Posterior vena cava (tissue), 2 donors: ENCODE measurements at places on chromosomes 11 and 22. TPM values are rescaled to one million over a fixed set of nuclear protein-coding genes. Genes with fewer than 3 reads are reported as not detected.

The PRPF19 gene
- total RNA-seq = 50.9 TPM

The MS4A1 gene
- total RNA-seq = 1.8 TPM

The LPXN gene
- 7.9 TPM for total RNA-seq

The MAPK8IP2 gene
- total RNA-seq = 0.56 TPM

The C11orf16 gene
- total RNA-seq = not detected

The C1QTNF4 gene
- total RNA-seq = 2.0 TPM

The MED15 gene
- total RNA-seq = 80.5 TPM

The UBQLNL gene
- total RNA-seq = 0.38 TPM

The SLC16A8 gene
- total RNA-seq = 0.57 TPM

The OR56B4 gene
- not detected for total RNA-seq

The SCGB1A1 gene
- total RNA-seq = not detected

The OR2AT4 gene
- not detected for total RNA-seq

- no peak for DNase-seq
Observed at GRCh38 chr11:113781682-113782081, 2.1 kb downstream of the CLDN25 start.

DNA sequence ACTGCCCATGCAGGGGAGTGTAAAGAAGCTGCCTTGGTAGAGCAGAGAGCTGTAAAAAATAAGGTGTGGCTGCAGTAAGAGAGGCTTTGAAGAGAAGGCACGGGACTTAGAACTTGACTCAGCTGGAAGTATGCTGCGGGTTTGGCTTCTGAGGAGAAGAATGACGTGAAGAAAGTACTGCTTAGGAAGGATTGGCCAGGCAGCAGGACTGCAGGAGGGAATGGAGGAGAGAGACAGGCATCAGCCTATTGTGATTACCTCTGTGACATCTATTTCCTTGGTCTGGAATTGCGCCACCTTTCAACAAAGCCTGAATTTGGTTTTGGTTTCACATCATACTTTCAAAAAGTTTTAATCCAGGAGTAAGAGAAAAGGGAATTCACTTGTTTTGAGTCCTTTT lies 22.5 kb downstream of the PRRG4 start:
- DNase-seq = no peak

DNA sequence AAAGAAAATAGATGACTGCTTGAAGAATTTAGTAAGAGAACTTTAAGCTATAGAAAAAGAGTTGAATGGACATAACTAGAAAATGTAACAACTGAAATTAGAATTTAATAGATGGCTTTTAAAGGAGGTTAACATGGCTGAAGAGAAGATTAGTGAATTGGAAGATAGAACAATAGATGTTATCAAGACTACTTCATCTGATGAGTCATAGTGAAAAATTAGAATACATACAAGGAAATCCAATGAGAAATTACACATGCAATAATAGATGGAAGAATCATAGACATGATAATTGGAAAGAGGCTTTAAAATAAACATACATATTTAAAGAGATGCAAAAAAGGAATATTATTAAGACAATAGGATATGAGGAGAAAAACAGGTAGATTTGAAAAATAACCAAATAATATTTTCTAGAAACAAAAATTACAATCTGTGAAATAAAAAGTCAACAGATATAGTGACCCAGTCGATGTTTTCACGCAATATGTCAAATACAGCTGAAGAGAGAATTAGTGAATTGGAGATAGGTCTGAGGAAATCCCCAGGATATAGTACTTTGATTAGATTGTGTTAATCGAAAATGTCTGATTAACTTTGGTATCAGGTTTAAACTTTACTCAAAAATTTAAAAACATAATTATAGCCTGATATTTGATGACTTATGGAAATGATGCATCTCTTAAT lies 28.2 kb downstream of the CAT start:
- DNase-seq = no peak

DNA sequence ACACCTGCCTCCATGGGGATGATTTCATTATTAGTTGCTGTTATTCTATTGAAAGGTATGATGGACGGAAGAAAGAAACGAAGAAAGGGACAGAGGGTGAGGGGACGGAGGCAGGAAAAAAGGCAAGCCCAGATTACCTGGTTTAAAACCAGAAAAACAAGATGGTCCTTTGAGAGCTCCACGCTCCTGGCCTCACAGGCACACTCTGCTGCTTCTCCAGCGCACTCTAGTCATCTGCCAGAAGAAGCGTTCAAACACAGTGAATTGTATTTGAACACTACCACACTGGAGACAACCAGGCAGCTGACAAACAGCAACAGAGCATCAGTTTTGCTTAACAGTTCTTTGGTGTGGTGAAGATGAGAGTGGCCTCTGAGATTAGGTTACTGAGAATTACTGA lies 216.9 kb downstream of the CADM1 start:
- no peak for DNase-seq

DNA sequence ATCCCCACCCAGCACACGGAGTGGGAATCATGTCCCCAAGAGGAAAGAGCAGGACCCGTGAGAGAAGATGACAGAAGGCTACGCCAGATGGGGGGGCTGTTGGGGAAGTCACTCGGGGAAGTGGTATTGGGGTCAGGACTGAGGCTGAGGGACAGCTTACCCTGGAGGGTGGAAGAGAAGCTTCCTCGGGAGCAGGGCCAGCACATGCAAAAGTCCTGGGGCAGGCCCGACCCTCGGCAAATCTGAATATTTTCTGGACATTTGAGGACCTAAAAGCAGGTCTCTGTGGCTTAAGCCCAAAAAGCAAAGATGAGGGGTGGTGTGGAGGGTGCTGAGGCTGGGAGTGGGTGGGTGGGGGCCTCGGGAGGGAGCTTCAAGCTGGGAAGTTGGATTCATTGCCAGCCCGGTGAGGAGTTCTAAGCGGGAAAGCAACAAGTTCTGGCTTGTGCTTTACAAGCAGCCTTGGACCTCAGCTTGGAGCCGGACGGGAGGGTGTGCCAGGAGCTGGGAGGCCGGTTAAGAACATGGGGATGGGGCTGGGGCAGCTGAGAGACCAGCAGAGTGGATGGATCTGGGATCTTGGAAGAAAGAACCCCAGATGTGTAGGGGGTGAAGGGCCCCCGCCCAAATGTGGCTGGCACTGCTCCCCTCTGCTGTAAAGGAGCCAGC lies 34.9 kb downstream of the GRAMD4 start:
- DNase-seq = no peak

DNA sequence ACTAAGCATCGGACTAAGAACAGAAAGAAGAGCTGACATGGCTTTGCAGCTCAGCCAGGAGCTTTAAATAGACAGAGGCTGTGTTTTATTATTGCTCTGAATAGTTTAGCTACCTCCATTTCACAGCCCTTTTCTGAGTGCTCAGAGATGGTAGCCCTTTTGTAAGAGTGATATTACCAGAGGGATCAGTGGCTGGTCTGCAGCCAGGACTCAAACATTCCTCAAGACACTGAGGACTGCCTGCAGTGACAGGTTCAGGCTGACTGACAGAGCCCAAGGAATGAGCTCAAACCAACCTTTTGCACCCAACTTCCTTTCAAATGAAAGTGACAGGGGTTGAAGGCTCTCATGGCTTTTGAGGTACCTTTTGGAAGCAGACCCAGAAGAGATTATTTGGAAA lies 189.0 kb downstream of the DDX10 start:
- no peak for DNase-seq

DNA sequence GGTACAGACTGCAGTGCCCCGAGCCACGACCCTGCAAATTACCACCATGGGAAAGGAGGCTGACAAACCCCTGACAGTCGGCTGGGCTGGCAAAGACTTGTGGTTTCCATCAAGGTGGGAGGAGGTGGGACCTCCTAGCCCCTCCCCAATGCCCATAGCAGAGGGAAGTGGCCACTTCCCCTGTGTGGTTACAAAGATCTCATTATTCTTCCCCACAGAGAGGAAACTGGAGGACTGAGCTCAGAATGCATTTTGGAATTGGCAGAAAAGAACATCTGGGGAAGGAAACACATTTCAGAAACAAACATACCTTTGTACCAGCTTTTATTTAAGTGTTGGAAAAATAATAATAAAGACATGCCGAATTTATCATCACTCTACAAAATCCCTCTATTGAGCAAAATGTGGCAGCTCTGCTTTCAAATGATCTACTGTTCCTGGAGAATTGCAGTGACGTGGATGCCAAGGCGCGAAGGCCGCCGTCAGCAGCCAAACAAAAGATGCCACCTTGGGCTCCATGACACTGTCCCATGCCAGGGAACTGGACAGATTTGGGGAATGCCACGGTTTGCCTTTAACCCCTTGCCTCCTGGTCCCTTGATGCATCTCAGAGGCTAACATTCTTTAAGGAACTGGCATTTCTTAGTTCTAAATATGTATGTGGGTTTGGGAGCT lies 169.6 kb downstream of the CRYBB2 start:
- DNase-seq = no peak

GRCh38 chr22:49967706-49968208 lies 7.2 kb downstream of the PIM3 start:
- DNase-seq = peak; percentile 85

DNA sequence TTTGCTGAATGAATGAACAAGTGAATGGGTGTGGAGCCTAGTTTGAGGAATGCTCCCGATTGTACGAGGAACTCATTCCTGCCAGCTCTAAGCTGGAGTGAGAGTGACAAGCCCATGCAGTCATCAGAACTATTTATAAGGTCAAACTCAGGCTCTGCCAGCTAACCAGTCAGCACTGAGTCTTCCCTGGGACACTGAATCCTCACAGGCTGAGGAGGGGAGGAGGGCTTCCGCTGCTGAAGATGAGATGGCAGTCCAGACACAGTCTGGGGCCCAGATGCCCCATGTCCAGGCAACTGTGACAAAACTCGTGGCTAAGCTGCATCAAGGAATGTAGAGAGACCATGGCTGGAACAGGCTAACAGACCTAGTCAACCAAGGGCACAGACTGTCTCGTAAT lies 4.0 kb downstream of the LRP4 start:
- DNase-seq = no peak

DNA sequence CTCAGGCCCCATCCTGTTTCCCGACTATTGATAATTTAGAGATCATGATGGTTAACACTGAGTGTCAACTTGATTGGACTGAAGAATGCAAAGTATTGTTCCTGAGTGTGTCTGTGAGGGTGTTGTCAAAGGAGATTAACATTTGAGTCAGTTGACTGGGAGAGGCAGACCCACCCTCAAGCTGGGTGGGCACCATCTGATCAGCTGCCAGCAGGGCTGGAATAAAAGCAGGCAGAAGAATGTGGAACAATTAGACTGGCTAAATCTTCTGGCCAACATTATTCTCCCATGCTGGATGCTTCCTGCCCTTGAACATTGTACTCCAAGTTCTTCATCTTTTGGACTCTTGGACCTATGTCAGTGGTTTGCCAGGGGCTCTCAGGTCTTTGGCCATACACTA lies 1170.0 kb upstream of the CNTN5 start:
- no peak for DNase-seq

DNA sequence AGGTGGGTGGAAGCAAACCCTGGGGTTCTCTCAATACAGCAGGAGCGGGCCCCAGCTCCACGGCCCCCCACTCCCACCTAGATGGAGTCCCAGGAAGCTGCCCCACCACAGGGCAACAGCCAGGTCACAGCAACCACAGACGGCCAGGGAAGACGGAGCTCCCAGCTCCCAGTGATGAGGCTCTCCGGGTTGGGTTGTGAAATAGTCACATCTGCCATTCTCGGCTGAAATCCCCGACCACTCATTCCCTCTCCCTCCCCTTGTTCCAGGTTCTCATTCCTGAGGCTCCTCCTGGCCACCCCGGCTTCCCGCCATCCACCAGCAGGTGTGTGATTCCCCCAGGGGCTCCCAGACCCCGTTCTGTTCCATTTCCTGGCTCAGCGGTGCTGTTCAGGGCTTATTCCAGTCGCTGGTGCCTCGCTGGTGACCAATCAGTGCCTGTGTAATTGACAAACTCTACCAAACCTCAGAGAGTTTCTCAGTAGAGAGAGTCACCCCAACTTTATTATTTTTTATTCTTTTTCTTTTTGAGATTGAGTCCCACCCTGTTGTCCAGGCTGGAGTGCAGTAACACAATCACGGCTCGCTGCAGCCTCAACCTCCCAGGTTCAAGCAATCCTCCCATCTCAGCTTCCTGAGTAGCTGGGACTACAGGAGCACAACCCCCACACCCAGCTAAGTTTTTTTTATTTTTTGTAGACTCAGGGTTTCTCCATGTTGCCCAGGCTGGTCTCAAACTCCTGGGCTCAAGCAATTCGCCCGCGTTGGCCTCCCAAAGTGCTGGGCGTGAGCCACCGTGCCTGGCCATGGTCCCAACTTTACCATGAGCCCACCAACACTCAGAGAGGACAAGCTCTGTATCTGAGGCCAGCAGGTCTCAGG lies 63.2 kb downstream of the SHANK2 start:
- DNase-seq = peak; percentile 44

GRCh38 chr22:47631571-47632102 lies 869.2 kb downstream of the TBC1D22A start:
- no peak for DNase-seq

DNA sequence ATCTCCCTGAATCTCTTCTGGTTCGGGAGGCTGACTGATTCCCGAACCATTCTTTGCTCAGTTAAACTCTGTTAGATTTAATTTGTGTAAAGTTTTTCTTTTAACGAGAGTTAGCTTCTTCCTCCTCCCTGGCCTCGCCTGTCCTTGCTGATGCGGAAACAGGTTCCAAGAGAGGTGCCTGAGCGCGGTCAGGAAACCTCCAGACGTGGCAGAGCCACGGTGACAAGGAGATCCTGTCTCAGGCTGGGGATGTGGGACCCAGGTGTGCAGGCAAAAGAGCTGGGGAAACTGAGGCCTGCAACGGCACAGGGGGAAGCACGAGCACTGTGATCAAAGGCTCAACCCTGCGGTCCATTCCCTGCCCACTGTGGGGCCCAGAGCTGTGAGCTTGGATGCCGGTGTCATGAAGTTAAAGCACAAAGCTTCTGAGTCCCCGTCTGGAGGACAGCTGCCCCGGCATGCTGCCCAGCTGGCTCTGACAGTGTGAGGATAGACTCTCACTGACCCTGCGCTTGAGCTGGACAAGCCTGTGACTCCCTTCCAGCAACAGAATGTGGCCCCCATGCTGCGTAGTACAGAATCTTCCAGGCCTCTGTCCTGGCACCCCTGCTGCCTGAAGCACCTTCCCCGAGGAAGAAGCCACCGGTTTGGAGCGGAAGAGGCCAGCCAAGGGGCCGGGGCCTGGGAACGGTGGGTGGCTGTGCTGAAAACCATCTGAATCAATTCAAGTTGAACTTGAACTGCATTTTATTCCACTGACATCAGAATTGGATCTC lies 960.6 kb downstream of the BRD1 start:
- peak; percentile 64 for DNase-seq

DNA sequence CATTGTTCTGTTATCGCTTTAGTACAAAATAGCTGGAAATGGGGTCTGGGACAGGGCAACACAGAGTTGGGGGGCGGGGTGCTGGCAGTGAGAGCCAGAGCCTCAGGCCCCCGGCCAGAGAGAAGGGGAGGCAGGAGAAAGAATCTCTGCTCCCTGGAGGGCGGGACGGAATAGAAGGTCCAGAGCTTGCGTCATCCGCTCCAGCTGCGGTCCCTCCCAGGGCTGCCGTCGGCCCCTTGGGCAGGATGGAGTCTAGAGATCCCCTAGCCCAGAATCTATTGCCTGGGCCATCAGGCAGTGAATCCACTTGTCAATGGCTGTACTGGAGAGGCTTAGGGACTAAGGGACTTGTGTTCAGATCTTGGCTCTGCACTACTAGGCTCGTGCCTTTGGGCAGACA lies 5.0 kb downstream of the TP53I11 start:
- DNase-seq = peak; percentile 88

- DNase-seq = peak; percentile 95
Observed at GRCh38 chr11:10490398-10491241, 35.6 kb downstream of the AMPD3 start.
